ENCODE measurements at places on chromosomes 11 and 22.

DNA sequence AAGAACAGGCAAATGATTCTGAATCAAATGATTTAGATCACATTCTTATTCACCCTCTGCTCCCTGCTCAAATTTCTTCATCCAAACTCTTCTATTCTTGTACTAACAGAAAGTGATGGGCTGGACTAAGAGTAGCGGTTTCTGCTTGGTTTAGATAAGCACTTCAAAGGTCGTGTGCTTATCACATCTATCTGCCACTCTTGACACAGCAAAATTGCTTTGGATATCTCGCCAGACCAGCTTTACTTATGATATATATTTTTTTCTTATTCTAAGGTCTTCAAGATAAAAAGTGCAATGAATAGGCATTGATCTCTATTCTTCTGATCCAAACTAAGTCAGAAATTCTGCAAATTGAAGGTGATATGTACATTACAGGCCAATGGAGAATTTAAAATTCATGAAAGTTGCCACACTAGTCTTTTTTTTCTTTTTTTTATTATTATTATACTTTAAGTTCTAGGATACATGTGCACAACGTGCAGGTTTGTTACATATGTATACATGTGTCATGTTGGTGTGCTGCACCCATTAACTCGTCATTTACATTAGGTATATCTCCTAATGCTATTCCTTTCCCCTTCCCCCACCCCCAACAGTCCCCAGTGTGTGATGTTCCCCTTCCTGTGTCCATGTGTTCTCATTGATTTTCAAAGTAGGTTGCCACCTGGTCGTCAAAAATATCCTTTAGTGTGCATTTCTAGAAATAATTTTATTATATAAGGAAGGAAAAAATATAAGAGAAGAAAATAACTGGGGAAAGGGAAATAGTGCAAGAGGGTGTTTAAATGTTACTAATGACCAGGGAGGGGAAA, 1941.0 kb upstream of the RAG2 start:
- no peak for DNase-seq

DNA sequence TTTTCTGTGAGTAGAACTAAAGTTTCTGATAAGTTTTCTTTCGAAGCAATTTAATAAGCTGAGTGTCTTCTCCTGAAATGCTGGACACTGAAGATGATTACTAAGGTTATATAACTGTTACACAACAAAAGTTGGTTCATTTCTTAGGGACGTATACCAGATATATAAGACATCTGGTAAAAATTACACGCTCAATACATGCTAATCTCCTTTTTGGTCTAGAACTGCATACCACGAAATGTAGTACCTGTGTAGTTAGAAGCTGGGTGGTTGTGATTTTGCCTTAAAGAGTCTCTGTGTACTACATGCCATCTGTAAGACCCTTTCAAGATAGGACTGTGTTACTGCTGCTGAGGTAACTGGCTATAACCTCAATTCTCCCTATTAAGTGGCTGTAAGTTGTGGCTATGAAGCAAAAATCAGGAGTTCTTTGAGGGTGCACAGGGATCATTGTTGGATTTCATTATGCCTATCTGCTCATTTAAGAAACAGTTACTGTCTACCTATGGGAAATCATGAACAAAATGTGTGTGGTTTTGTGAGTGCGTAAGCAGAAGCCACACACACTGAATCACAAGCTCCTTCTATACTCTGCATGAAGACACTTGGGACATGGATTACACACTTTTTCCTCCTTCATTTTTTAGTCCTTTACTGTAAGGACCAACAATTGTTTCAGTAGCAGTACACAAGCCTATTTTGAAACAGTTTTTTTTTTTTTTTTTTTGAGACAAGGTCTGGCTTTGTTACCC, 195.9 kb downstream of the SWAP70 start:
- no peak for DNase-seq

DNA sequence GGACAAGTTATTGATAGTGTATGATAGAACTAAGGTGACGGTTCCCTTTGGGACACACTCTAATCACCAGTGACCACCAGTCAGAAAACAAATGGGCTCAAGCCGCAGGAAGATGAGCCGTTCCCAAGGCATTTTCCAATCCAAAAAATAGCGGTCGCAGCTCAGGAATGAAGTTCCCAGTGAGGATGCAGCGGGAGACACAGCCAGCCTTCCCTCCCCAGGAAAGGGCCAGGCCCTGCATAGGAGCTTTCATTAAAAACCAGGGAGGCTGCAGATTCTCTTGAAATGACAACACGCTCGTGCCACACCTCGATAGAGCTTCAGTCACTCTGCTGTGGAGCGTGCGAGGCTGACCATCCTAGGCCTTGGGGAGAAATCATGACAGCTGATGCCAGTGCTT, 65.8 kb upstream of the WNT7B start:
- peak; percentile 33 for DNase-seq

- peak; percentile 76 for DNase-seq
These were observed 30.9 kb downstream of the PPM1F start for GRCh38 chr22:21921729-21922128.

DNA sequence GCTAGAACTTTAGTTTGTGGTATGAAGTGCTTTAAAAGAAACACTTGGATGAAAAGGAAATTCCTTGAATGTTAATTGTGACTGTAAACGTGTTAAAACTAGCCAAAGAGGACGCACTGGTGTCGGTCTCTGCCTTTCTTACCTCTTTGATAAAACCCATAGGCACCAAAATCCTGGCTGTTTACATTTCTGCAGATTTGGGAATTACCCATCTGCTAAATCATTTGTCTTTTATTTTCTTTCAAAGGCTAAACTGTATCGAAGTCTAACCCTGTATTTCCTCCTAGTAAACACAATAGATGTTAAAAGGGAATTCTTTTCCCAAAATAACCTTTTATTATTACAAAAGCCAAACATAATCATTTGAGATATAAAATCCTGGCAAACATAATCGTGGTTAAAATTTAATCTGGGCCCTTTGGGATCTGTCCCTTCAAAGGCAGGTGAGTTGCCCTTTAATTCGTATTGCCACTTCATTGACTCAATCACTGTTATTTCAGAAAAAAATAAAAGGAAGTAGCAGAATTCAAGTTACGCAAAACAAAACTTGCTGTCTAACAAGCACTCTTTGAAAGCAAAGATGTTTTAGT, 2.4 kb downstream of the RASSF10 start:
- no peak for DNase-seq

- no peak for DNase-seq
These were observed 2.3 kb downstream of the ASCL2 start for GRCh38 chr11:2267851-2268728.

DNA sequence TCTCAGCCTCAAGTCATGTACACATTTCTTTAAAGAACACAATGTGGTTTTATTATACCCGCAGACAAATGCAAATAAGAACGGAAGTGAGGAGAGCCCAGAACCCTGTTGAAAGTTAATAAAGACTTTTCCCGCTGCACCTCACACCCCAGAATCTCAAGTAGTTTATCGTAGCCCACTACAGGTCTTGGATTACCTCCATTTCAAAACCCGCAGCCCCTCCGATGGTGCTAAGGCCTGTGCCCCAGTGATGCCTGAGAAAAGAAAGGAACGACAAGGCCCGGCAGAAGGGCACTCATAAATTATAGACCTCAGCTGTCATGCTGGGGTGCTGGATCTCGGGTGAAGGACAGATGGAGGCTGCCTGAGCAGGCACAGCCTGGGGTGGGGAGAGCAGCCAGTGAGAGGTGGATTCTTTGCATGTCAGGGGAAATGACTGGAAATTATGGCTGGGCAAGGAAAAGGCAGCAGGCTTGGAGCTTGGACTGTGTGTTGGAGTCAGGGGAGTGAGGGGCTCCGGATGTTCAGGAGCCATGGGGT, 354.1 kb downstream of the NTM start:
- no peak for DNase-seq

DNA sequence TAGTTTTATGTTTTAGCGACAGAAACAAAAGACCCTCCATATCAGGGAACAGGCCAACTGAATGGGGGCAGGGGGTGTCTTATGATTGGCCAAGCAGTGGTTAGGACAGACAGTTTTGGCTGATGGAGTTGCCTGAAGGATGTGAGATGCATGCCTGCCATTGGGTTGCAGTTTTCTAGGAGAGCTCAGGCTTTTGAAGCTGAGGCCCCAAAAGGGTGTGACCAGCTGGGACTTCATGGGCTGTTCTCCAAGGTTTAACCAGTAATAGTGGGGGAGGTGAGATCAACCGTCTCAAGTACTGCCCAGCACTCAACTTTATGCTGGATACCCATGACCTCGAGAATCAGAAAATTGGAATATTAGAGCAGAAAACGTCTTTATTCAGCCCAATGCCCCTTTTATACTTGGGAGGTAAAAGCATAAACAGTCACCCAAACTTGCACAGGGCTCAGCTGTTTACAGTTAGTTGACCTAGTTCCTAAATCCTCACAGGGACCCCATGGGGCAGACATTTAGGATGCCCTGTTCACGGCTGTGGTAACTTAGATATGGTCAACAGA, 13.5 kb downstream of the DTX4 start:
- DNase-seq: no peak

GRCh38 chr11:22670830-22671229, 4.4 kb downstream of the GAS2 start:
- DNase-seq: no peak

DNA sequence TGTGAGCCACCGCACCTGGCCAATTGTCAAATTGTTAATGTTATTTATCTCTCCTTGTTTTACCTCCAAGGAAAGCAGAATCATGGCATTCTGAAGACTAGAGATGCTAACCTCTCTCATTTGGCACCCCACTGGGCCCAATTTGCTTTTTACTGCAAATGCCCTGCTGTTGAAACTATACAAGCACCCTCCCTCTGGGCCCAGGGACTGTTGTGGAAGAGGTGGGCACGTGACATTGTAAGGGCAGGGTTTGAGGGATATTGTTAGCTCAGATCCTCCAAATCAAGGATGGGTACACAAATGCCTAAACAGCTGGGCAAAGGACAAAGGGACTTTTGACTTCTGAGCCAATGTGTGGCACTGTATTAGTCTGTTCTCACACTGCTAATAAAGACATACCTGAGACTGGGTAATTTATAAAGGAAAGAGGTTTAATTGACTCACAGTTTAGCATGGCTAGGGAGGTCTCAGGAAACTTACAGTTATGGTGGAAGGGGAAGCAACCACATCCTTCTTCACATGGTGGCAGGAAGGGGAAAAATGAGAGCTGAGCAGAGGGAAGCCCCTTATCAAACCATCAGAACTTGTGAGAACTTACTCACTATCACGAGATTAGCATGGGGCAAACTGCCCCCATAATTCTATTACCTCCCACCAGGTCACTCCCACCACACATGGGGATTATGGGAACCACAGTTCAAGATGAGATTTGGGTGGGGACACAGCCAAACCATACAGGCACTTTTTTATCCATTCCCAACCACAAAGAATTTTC, 6.5 kb upstream of the ALDH3B2 start:
- no peak for DNase-seq

GRCh38 chr11:111759376-111759775, 6.8 kb downstream of the PPP2R1B start:
- no peak for DNase-seq

DNA sequence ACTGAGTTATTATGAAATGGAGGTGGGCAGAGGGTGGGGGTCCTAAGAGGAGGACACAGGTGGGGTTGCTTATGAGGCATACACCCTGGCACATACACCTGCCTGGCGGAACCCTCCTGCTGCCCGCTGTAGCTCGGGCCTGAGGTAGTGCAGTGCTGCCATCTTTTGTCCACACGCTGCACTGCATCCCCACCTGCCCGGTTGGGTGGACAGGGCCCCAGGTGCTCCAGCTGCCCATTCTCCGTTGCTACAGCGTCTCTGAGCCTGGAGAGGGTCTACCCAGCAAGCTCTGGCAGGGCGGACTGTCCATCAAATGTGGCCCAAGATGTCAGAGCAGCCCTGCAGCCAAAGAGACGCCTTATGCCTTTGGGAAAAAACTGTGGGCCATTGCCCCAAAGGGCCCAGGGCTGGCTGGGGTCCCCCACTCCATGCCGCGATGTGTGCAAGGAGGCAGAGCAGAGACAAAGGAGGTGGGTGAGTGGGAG, 131.2 kb downstream of the BUD13 start:
- DNase-seq: peak; percentile 93

- DNase-seq: peak; percentile 65
These were observed 56.0 kb downstream of the DCUN1D5 start for GRCh38 chr11:103035791-103036434.

DNA sequence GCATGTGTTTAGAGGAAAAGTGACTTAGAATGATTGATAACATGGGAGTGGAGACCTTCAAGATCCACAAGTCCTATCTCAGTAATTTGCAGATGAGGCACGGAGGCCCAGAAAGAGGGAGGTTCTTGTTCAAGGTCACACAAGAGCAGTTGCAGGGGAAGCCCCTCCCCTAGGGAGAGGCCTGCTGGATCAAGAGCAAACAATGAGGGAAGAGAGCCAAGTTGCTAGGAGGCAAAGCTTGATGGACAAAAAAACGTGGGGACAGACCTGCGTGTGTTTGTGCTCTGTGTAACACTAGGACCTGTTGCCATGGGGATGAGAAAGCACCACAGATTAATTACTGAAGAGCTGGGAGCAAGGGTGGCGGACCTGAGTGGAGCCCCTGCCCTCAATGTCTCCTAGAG, 6.4 kb upstream of the MFRP start:
- no peak for DNase-seq

- no peak for DNase-seq
These were observed 1.2 kb upstream of the ARFGAP2 start for GRCh38 chr11:47177846-47178245.

DNA sequence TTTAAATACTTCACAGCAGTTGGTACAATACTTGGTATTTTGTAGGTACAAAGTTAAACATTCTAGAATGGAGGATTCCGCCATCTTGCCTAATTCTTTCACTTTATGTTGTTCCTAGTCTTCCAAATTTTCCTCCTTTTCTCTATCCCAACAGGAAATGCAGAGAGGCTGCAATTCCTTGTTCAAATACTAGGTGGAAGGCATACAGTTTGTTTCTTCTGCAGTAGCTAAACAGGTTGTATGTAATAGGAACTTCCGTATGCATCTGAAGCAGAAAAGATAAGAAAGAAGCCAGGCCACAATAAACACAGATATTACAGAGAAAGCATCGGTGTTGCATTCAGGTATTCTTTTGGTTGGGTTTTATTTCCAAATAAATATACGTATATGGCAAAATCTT, 186.4 kb upstream of the MTMR2 start:
- DNase-seq: no peak

DNA sequence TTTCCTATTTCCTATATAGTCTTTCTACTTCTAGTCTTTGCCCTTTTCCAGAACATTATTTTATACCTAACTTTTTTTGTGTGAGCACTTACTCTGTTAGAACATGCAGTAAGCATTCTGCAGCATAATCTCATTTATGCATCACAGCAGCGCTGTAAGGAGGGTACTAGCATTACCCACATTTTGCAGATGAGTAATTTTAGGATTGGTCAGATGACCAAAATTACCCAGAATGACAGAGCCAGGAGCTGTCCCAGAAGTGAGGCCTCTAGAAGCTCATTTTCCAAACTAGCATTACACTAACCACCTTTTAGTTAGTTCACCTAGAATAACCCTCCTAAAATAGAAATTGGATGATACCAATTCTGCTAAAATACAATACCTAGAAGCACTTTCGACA, 47.1 kb upstream of the ARHGAP32 start:
- DNase-seq: no peak

DNA sequence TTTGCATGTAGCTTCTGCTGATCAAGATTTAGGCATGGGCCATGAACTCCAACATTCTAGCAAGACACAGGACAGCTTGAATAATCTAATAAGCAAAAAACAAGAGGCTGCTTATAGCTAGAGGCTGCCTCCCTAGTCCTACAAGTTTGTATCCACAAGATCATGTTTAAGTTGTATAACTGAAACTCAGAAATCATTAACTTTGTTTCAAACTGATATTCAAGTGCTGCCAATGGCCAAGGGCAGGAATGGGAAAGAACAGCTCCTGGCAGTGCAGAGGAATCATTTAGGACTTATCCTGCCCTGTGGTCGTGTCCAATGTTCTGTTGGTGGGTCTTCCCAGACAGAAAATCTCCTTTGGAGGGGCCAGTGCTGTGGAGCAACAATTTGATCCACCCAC, 209.6 kb upstream of the DDI1 start:
- DNase-seq: no peak
